ENCODE measurements at places on chromosomes 6 and 20.

GRCh38 chr20:25018841-25019240, 26.3 kb upstream of the APMAP start:
- DNase-seq, result no peak

GRCh38 chr6:36599791-36600209, 5.6 kb downstream of the SRSF3 start:
- no peak for DNase-seq

GRCh38 chr6:113112086-113112485, 745.1 kb upstream of the MARCKS start:
- DNase-seq, result no peak

GRCh38 chr6:108174371-108175175, 8.8 kb downstream of the NR2E1 start:
- DNase-seq, result no peak

- DNase-seq, result no peak
Measured at GRCh38 chr20:52404671-52405070, 213.1 kb upstream of the ZFP64 start.

DNA sequence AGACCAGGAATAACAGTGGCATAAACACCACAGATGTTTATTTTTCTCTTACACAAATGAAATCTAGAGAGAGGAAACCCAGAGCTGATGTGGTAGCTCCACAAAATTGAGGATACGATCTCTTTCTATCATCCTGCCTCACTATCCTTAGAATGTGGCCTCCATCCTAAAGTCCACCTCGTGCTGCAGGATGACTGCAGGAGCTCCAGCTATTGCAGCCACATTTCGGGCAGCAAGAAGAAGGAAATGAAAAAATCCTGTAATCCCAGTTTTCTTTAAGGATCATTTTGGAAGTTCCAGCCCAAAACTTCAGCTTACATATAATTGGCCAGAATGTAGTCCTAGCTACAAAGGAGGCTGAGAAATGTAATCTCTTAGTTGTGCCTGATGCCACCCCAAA, 41.2 kb upstream of the ARFGEF2 start:
- no peak for DNase-seq

GRCh38 chr6:164694386-164694785, 615.0 kb downstream of the C6orf118 start:
- DNase-seq, result no peak

DNA sequence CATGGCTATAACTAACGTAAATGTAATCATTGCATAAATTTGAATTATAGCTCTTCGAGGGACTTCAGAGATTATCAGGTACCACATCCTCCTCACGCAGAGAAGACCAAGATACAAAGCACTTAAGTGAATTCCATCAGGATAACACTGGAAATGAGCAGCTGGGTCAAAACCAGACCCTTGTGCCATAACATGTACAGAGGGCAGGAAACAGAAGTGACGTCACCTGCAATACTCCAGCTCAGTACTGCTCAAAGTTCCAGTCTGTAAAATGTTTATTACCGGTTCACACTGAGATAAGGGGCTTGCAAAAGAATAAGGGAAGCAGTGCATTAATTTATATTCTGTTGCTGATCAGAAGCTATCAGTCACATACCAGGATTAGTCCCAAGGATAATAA, 45.8 kb downstream of the RGS17 start:
- DNase-seq, result no peak

DNA sequence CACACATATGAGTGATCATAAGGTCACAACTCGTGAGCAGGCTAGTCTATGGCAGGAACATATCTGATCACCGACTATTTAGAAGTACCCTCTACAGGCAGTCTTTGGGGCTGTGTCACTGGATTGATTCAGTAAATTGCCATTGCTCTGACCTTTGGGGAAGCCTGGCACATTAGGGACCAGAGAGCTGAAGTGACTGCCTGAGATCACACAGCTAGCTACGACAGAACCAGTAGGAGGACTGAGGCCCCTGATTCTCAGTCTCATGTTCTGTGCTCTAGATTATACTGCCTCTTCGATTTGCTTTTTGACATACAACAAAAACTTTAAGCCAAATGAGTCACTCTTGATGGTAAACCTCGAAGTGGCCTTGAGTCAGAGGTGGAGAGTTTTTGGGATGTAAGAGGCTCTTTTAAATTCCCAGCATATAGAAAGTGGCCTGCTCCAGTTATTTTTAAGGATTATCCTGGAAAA, 247.5 kb upstream of the SUPT3H start:
- DNase-seq, result no peak

GRCh38 chr6:8810325-8810724, 375.0 kb upstream of the SLC35B3 start:
- DNase-seq, result no peak

DNA sequence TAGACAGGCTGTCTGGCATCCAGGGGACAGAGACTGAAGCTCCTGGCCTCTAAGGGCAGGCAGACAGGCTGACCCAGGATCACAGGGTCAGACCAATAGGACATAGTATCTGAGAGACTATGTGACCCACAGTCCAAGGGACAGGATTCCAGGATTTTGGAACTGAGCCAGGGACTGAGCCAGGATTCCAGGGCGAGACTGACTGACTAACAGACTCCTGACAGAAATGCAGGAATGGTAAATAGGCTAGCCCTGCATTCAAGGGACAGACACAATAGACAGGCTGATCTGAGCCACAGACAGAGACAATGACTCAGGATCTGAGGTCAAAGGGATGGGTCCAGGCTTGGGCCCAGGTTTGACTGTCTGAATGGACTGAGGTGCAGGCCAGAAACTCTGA, 19.8 kb downstream of the XKR7 start:
- DNase-seq, result no peak

- DNase-seq, result no peak
Measured at GRCh38 chr20:31948008-31948407, 3.8 kb downstream of the PDRG1 start.

DNA sequence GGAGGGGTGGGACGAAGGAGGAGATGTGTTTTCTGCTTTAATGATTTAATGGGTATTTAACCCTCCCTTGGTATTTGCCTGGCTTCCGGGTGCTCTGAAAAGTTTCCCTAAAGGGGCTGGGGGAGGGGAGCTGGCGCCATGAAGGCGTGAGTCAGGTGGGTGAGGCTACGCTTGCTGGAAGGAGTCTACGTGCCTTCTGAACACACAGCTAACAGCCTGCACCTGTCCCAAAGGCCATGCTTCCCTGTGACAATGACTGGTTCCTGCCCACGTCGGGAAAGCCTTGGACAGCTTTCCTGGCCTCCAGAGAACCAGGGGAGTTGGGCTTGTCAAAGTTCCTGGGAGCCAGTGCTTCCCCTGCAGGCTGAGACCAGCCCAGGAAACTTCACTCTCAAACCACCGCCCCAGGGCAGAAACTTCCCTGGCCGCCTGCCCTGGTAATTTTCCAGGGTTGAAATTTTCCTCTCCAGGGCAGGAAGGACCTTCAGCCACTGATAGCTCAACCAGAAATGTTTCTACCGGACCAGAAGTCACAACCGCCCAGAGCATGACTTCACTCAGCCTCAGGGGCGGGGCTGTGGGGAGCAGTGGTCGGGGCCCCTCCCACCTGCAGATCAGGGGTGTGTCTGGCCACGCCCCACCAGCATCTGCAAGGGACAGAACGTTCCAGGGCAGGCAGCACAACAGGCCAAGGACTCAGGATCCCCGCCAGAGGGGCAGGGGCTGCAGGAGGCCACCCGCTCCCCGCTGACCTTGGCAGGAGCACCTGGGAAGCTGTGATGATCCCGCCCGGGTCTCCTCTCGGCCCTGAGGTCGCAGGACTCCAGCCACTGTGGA, 18.6 kb upstream of the SLCO4A1 start:
- DNase-seq, result no peak

GRCh38 chr6:2915150-2915549, 12.0 kb upstream of the SERPINB9 start:
- DNase-seq, result no peak

GRCh38 chr6:116326181-116326671, 44.5 kb upstream of the DSE start:
- no peak for DNase-seq

DNA sequence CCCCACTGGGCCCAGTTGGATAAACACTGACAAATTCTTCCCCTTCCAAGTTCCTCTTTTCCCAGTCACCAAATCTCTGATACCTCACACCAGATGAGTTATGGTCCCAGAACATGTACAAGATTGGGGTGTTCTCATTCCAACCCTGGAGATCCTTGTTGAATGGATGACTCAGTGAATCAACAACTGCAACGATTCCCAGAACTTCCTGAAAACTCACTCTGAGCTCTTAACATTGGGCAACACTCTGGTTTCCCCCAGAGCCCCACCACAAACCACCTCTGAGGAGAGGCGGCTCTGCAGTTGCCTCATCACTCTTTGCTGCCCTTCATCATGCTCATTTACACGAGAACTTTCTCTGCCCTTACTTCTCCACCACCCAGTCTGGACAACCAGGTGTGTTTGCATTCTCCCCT, 115.2 kb downstream of the MRPL14 start:
- DNase-seq, result no peak

- DNase-seq, result no peak
Measured at GRCh38 chr6:117469356-117469755, 13.1 kb upstream of the DCBLD1 start.

DNA sequence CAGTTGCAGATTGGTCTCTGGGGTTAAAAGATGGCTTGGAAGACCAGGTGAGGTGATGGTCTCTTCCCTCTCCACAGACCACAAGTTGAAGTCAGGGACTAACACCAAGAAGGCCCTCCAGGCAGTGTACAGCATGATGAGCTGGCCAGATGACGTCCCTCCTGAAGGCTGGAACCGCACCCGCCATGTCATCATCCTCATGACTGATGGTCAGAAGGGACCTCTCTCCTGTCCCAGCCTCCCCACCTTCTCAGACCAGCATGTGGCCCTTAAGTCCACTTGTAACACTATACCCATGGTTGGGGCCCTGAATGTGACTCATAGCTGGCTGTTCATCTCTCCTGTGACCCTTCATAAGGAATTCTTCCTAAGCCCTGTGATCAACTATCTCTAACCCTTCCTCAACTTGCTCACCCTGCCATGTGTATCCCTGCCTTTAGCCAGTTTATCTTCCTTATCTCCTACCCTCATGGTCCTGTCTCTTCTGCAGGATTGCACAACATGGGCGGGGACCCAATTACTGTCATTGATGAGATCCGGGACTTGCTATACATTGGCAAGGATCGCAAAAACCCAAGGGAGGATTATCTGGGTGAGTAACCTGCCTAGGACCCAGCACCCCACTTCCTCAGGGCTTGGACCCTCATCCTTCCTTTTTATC, 3.0 kb downstream of the CFB start:
- DNase-seq, result no peak

DNA sequence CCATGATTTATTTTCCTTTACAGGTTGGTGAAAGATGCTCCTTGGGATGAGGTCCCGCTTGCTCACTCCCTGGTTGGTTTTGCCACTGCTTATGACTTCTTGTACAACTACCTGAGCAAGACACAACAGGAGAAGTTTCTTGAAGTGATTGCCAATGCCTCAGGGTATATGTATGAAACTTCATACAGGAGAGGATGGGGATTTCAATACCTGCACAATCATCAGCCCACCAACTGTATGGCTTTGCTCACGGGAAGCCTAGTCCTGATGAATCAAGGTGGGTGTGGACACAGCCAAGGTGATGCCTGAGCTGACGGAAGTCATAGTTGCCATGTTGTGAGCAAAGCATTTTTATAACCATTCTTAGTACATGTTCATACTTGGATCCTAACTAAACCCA, 34.6 kb upstream of the CALHM6 start:
- no peak for DNase-seq

DNA sequence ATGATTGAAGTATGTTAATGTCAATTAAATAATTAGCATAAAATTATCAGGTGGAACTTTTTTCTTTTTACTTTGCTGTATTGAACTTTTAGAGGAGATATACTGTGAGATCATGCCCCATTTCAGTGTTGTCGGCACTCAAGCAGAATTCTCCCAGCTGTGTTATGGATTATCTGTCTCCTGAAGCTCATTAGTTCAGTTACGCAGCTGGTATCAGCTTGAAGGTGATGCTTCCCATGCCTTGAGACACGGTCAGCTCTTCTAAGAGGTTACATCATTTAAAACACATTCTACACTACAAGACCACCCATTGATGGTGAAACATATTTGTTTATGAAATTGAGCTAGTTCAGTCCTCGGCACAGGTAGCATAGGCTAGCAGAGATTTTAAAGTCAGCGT, 68.9 kb upstream of the PHACTR2 start:
- DNase-seq, result no peak

GRCh38 chr6:134309983-134310605, 7.8 kb downstream of the SGK1 start:
- no peak for DNase-seq

DNA sequence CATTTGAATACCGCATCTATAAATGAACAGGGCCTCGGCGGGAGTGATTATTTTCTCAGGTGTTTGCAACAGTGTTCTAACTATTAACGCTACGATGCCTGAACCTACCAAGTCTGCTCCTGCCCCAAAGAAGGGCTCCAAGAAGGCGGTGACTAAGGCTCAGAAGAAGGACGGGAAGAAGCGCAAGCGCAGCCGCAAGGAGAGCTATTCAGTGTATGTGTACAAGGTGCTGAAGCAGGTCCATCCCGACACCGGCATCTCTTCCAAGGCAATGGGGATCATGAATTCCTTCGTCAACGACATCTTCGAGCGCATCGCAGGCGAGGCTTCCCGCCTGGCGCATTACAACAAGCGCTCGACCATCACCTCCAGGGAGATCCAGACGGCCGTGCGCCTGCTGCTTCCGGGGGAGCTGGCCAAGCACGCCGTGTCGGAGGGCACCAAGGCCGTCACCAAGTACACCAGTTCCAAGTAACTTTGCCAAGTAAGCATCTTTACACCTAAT, 70.9 kb downstream of the HFE start:
- DNase-seq, result no peak

DNA sequence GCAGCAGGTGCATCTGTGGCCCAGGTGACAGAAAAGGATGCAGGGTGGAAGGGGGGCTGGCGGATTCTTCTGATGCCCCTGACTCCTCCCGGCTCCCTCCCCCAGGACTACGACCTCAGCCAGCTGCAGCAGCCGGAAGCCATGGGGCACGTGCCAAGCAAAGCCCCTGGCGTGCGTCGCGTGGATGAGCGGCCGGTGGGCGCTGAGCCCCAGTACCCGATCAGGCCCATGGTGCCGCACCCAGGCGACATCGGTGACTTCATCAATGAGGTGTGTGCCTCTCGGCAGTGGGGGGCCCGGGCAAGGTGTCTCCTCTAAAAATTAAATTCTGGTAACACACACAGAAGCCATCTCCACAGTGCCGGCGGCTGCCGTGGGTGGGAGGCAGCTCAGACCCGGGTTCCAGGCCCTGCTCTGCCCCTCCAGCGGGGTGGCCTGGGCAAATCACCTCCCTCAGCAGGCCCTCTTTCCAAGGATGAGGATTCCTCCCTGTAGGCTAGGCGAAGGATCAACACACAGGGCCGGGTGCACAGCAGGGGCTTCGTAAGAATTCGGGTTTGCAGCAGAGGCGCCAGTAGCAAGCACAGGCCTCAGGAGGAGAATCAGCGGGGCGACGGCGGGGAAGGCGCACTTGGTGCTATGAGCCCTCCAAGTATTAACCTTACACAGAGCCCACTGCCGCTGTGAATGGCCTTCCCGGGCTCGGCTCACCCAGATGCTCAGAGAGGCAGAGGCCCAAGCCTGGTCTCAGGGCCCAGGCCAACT, 131.5 kb downstream of the TAF4 start:
- DNase-seq, result no peak

- no peak for DNase-seq
Measured at GRCh38 chr6:152298848-152299735, 338.1 kb downstream of the SYNE1 start.

All from NCI-H2107 (cell line).